ENCODE measurements at places on chromosomes 3 and 15.

DNA sequence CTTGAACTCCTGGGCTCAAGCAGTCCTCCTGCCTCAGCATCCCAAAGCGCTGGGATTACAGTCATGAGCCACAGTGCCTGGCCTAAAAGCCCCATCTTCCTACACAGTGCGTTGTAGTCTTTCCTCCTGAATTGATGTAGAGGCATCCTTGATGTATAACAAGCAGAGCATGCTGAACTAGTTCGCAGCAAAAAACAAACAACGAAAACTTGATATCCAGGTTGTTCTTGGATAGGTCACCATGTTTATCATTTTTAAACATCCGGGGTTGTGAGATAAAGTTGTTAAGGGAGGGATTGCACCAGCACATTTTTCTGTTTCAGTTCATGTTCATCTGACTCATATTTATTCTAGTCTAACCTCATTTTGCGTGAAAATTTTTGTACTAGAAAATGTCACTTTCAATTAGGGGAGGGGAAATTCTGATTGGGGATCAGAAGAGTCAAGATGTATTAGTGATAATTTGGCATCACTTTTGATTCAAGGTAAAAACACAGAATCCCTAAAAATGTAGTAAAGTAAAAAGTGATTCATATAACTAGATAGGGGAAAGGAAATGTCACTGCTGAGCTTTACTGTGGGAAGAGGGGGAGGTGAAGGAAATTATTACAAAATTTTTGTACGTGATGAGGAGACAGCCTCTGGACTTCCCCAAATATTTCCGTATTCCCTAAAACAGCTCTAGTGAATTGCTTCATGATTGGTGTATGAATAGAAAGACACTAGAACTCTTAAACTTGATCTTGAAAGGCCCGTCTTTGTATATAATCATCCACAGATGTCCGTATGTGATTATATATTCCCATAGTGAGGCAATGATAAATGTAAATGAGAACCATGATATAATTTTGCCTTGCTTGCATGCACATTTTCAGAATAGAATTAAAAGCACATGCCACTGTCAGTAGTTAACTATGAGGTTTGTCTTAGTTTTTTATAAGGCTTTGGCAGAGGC lies 22.9 kb downstream of the RAB8B start:
- peaks cover 3% of the 10 kb centered on the region for H3K36me3 ChIP-seq
- DNase-seq, result no peak
- peaks cover 39% of the 10 kb centered on the region for H3K4me1 ChIP-seq
- no peak overlapping the region for H3K4me3 ChIP-seq
- H3K27me3 ChIP-seq, result no peaks in the 10 kb centered on the region
- peak overlapping the region; percentile 69 for H3K27ac ChIP-seq

GRCh38 chr3:172709774-172710663 lies 848 bp downstream of the NCEH1 start:
- no peak for DNase-seq
- peak overlapping the region; percentile 97 for H3K27ac ChIP-seq
- H3K27me3 ChIP-seq, result no peaks in the 10 kb centered on the region
- no peaks in the 10 kb centered on the region for H3K36me3 ChIP-seq
- peak overlapping the region; percentile 93 for H3K4me3 ChIP-seq

- H3K4me3 ChIP-seq, result no peak overlapping the region
- H3K27me3 ChIP-seq, result peaks cover 11% of the 10 kb centered on the region
- no peak overlapping the region for H3K27ac ChIP-seq
- peaks cover 1% of the 10 kb centered on the region for H3K36me3 ChIP-seq
- DNase-seq, result no peak
- peaks cover 7% of the 10 kb centered on the region for H3K4me1 ChIP-seq
These were observed 285.1 kb upstream of the MANF start for GRCh38 chr3:51099794-51100535.

GRCh38 chr3:161332792-161333191 lies 38.5 kb downstream of the SPTSSB start:
- H3K36me3 ChIP-seq, result no peaks in the 10 kb centered on the region
- DNase-seq, result no peak
- H3K27ac ChIP-seq, result no peak overlapping the region
- H3K4me1 ChIP-seq, result no peaks in the 10 kb centered on the region
- peaks cover 22% of the 10 kb centered on the region for H3K27me3 ChIP-seq

DNA sequence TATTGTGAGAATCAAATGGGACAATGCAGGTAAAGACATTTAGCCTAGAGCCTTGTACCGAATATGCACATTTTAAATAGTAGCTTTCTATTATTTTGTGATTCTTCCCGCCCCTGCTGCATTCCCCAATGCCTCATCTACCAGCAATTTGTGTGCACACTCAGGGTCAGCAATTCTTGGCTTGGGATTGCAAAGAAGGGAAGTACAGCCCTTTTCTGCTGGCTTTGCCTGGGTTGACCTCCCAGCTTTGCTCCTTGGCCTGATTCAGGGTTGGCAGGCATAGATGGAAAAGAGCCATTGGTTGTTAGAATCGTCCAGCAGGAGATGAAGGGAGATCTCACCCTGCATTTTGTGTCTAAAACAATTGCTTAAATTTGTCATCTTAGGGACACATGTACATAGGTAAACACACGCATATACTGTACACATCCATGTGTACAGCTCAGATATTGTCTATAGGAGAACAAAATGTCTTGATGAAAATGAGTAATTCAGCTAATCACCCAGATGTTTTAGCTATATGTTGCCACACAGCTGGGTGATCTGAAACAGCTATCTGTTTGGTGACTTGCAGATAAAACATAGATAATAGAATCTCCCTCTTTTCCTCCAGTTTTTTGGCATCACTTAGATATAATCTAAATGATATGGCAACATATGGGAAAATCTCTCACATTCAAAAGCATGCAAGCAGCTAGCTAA lies 340.9 kb upstream of the TBL1XR1 start:
- H3K4me3 ChIP-seq, result no peak overlapping the region
- H3K27me3 ChIP-seq, result no peaks in the 10 kb centered on the region
- no peak for DNase-seq
- peak overlapping the region; percentile 64 for H3K27ac ChIP-seq

DNA sequence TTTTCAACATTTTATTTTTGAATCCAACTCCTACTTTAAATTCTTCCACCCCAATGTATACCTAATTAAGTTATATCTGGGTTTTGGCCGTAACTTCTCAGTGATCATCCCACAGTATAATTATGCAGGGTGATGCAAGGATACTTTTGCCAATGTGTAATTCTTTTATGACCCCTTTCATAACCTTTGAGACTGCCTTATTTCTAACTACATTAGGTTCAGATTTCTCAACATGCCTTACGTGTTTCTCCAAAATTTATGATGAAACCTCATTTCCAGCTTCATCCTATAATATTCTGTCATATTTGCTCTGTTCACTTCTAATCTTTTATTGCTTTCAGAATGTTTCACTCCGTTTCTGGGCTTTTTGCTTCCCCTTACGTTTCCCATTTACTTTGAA lies 1229.6 kb upstream of the ALCAM start:
- H3K4me1 ChIP-seq, result peaks cover 12% of the 10 kb centered on the region
- no peak for DNase-seq
- H3K27ac ChIP-seq, result no peak overlapping the region
- H3K36me3 ChIP-seq, result no peaks in the 10 kb centered on the region

DNA sequence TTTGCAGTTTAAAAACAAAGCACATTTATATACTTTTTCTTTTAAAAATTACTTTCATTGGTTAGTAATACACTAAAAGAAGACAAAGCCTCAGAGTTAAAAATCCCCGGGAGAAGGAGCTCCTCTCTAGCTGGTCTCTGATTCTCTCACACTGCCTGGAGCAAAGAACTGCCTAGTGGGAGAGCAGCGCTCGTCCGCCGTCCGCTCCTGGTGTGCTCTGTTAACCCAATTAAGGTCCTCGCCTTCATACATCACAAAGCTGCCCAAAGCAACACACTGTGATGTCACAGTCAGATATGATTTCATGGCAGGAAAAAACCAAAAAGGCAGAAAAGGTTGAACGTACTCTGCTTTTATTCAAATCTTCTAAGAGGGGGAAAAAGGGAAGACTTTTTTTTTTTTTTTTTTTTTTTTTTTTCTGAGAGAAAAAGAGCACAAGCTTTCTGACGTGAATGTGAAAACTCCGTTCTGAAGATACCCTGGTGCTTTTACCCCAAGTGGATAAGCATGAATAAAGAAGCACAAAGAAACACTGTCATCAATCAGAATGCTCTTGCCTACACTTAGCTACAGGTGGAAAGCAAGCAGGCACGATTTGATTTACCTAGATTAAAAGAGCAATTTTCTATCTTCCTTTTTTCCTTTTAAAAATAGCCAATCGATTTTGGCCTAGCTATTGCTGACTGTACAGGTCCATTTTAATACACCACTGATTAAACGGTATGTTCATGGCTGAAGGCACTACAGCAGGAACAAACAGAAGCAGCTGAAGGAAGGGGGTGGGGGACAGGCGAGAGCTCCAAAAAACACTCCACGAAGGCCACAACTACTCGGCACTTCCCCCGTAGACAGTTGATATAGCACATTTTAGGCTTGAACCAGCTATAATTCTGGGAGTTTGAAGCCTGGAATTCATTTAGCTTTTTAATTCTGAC lies 115.2 kb downstream of the TIGIT start:
- DNase-seq, result no peak
- H3K4me3 ChIP-seq, result no peak overlapping the region
- no peaks in the 10 kb centered on the region for H3K36me3 ChIP-seq
- no peaks in the 10 kb centered on the region for H3K27me3 ChIP-seq

DNA sequence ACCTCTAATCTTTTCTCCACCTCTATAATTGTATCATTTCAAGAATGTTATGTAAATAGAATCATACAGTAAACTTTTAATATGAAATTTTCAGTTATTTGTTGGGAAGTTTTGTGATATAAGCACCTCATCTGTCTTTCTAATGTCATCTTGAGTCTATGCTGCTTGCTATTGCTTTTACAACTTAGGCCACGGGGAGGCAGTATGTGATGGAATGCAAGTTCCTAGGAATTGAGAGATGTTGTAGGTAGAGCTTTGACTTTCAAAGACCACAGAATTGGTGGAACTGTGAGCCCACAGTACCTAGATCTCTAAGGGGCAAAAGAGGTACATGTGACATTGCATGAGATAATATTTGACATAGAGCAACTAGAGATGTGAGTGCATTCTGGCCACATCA lies 328.3 kb downstream of the MFSD1 start:
- no peaks in the 10 kb centered on the region for H3K36me3 ChIP-seq
- peaks cover 25% of the 10 kb centered on the region for H3K27me3 ChIP-seq
- no peak for DNase-seq

DNA sequence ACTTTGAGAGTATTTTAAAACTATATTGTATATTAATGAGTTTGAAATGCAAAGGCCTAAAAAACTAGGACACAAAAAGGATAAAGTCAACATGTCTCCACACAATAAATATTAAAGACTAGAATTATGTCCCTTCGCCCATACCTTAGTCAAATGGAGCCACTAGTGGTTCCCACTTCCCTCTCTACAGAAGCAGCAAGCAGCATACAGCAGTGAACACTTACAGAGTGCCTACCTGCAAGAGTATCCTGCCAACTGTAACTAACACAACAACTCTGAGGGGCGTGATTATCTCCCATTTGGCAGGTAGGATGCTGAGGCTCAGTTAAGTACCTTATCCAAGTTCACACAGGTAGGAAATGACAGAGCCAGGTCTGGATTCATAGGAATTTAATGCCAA lies 17.2 kb downstream of the DYNC1LI1 start:
- H3K27me3 ChIP-seq, result no peaks in the 10 kb centered on the region
- H3K4me1 ChIP-seq, result peaks cover 36% of the 10 kb centered on the region
- no peak overlapping the region for H3K27ac ChIP-seq
- H3K4me3 ChIP-seq, result no peak overlapping the region
- H3K36me3 ChIP-seq, result peaks cover 3% of the 10 kb centered on the region

DNA sequence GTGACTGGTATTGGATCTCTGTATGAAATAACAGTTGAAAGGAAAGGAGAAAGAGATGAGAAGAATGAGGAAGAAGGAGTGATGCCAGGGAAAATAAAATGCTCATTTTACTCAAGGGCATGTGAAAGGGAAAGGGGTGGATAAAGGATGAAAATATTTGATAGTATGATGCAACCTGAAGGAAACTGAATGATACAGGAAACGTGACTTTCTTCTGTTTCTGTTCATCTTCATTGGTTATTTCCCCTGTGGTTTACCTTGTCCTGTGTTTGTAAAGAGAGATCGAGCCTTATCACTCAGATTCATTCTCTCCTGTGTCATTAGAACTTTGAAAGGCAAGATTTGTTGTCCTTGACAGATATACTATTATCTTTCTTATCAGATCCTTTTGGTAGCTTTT lies 243.6 kb upstream of the SLITRK3 start:
- H3K4me1 ChIP-seq, result peaks cover 11% of the 10 kb centered on the region
- H3K27ac ChIP-seq, result peak overlapping the region; percentile 59
- H3K27me3 ChIP-seq, result peaks cover 3% of the 10 kb centered on the region

GRCh38 chr3:14620512-14620911 lies 31.1 kb upstream of the CCDC174 start:
- DNase-seq, result no peak
- H3K27me3 ChIP-seq, result peaks cover 15% of the 10 kb centered on the region
- no peaks in the 10 kb centered on the region for H3K4me1 ChIP-seq
- no peak overlapping the region for H3K27ac ChIP-seq
- no peaks in the 10 kb centered on the region for H3K36me3 ChIP-seq
- H3K4me3 ChIP-seq, result no peak overlapping the region

DNA sequence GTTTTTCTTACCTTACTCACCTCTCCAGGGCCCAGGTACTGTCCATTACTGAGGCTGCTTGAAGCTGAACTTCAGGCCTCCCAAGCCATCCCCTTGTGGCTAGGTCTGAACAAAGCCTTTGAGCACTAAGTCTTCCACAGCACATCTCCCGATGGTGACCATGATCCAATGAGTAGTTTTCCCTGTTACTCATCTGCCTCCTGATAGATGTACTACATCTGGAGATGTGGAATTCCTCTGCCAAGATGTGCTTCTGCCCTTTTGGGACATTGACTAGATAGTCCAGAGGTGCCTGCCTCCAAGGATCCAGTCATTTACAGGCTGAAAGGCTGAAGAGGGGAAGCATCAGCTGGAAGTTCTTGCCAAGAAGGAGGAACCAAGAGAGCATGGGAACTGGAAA lies 28.9 kb upstream of the SLC35G2 start:
- H3K27ac ChIP-seq, result no peak overlapping the region
- DNase-seq, result no peak
- H3K4me3 ChIP-seq, result no peak overlapping the region

DNA sequence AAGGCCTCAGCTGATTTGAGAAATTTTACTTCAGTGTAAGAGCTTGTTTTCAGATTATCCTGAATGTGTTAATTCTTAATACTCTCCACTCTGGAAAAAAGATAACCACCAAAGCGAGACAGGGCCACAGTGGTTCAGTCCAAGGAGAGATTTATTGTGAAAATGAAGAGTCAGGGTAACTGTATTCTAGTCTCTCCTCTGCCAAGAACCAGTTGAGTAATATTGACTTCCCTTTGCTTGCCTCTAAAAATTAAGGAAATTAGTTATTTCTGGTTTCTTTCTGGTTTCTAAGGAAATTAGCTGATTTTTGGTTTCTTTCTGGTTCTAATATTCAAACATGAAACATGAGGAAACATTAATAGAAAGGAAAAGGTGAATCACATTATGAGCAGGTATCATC lies 34.9 kb downstream of the PPP1R2 start:
- H3K4me3 ChIP-seq, result no peak overlapping the region
- no peak overlapping the region for H3K27ac ChIP-seq
- H3K4me1 ChIP-seq, result no peaks in the 10 kb centered on the region
- no peak for DNase-seq
- no peaks in the 10 kb centered on the region for H3K27me3 ChIP-seq
- peaks cover 10% of the 10 kb centered on the region for H3K36me3 ChIP-seq

Measured in chondrocyte (in vitro differentiated cells).